ENCODE measurements at places on chromosomes 4 and X. TPM values are rescaled to one million over a fixed set of nuclear protein-coding genes. Genes with fewer than 3 reads are reported as not detected.

CXorf58 gene
- not detected for total RNA-seq

- H3K27me3 ChIP-seq = no peaks in the 10 kb centered on the region
- H3K27ac ChIP-seq = no peak overlapping the region
- no peak overlapping the region for H3K4me3 ChIP-seq
- no peaks in the 10 kb centered on the region for H3K4me1 ChIP-seq
- DNase-seq = no peak
- no peaks in the 10 kb centered on the region for H3K36me3 ChIP-seq
Observed at GRCh38 chr4:179465131-179465797, 2023.0 kb upstream of the AGA start.

FAM9C gene
- not detected for total RNA-seq

DNA sequence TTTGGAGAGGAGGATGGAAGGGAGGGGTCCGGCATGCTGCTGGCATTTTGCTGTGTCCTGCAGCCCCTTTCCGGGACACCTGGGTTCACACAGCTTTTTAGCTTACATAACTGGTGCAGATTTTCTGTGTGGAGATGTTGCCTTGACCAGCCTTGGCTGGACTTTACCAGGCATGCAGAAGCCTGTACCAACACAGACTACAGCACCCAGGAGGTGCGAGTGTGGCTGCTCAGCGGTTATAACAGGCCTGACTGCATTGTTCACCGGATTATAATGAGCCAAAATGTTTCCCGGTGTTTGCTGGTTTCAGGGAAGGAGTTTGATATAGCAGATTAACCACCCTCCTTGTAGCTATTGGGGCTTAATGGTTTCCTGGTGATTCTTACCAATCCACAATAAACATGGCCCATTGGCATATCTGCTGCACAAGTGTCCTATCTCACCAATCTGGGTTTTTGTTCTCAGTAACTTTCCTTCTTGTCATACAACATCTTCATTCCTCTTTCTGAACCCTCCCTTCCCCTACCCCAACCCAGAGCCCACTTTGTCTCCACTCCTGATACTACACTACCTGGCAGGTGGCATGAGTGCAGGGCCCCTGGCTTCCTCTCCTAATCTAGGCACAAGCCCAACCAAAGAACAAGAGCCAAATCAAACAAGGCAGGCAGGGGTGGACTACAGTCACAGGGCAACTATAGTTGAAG lies 3.9 kb downstream of the RPL10 start:
- peaks cover 4% of the 10 kb centered on the region for H3K4me1 ChIP-seq
- H3K36me3 ChIP-seq = peaks cover 36% of the 10 kb centered on the region
- H3K27me3 ChIP-seq = no peaks in the 10 kb centered on the region
- H3K4me3 ChIP-seq = no peak overlapping the region
- H3K27ac ChIP-seq = peak overlapping the region; percentile 31

DNA sequence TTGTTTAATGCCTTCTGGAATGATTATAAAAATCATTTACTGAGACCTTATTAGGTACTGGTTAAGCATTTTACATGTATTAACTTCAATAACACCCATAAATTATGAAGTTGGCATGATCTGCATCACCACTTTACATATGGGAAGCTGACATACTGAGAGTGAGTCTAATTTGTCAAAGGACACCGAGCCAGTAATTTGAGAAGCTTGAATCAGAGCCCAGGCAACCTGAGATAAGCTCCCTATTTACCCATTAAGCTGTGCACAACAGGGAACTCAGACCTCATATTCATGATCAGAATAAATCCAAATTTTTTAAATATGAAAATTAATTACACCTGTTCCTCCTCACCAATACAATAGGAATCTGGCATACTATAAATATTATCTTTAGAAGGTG lies 247.9 kb upstream of the EPHA5 start:
- no peak overlapping the region for H3K4me3 ChIP-seq
- no peaks in the 10 kb centered on the region for H3K36me3 ChIP-seq
- H3K27me3 ChIP-seq = no peaks in the 10 kb centered on the region
- no peak overlapping the region for H3K27ac ChIP-seq

All from activated T-helper 2 cell treated with anti-CD3 and anti-CD28 coated beads, Interferon-gamma antibody, Interleukin-2, Interleukin-4, amounts not matched to agents 10 μg/mL and 5 μg/mL and 100 μg/mL, durations not matched to agents 14 hours and 24 hours and 36 hours (primary cell).